ENCODE measurements at places on chromosomes 6 and 20.

GRCh38 chr20:37529214-37529967 lies 1.7 kb upstream of the BLCAP start:
- DNase-seq, result no peak

DNA sequence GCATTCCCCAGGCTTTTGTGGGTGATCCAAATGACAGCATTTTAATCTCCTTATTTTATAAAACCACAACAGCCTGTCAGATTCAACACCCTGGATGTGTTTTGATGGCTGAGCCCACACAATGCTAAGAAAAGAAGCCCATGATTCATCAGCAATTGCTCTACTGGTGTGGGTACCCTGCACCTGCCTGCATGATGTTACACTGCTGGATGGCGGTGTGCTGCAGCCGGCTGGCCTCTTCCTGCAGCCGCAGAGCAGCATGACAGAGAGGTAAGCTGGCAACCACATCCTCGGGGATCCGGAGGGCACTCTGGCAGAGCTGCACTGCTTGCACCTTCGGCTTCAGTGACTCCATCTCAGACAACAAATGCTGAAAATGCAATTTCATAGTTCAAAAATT lies 327.5 kb downstream of the SYNE1 start:
- DNase-seq, result peak; percentile 75

GRCh38 chr20:5871459-5872410 lies 78.6 kb downstream of the TRMT6 start:
- no peak for DNase-seq

GRCh38 chr6:133895573-133896343 lies 6.8 kb downstream of the TCF21 start:
- no peak for DNase-seq

- DNase-seq, result no peak
Measured at GRCh38 chr6:55868176-55868575, 7.2 kb downstream of the BMP5 start.

DNA sequence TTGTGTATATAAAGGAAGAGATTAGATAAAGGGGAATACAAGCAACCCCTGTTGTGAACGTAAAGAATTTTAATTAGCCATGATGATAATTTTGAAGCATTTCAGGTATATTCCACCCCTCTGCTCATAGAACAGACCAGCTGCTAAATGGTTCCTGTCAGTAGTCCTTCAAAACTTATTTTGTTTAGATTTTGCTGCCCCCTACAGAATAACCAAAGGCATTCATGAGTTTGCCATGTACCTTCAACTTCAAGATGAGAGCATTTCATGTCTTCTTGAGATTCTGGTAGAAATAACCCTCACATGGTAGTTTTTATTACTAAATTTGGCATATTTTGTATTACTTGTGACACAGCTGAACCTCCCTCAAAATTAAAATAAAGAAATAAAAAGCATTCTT lies 1586.7 kb downstream of the HACE1 start:
- no peak for DNase-seq

DNA sequence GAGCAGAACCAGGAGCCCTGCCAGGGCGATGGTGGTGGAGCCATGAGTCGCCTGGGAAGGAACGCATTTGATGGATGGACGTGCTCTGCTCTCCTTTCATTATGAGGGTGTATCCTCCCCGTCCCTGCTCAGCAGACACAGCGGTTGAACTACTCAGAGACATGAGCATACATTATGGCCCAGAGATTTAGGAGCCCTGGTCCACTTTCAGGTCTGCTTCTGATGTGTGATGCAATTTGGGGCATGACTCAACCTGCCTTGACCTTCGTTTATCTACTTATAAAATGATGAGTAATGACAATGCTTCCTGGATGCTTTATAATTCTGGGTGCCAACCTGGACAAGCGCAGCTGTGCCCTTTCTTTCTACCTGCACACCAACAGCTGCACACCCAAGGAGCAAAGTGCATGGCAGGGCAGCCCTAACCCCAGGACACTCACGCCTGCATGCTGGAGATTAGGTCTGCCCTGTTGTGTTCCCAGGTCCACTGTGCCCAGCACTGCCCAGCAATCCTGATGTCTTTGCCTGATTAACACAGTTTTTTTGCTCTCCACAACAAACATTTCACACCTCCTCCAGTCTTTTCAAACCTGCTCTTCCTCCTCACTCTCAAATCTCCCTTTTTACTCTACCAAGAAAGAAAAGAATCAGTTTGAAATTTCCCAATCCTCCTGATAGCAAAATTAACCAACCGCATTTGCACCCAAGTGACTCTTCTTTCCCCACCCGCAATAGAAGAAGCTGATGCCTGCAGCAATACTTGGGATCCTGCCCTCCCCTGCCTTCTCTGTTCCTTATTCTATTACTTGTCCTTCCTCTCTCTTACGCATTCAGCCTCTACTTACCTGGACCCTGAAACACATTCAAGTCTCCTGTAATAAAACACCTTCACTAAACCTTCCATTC lies 81.2 kb downstream of the EZR start:
- no peak for DNase-seq

GRCh38 chr6:56513631-56514030 lies 129.1 kb downstream of the DST start:
- DNase-seq, result no peak

DNA sequence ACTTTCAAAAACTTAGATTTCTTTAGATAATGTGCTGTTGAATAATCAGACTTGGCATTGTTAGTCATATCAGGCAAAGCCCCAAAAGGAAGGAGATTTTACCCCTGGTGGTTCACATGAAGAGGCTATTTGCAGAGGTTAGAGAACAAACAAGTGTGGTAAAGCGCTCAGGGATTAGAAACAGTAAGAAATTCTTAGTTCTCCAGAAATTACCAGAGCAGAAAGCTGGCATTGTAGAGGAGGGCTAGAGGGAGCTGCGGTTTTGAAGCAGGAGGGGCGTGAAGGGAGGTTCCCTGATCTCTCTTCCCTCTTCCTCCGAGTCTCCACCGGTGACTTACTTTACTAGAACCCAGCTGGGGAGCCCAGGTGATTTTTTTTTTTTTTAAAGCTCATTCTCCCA lies 10.2 kb downstream of the MYO6 start:
- no peak for DNase-seq

Measured in activated T-cell treated with anti-CD3 and anti-CD28 coated beads, Interleukin-2, amount 50 U/mL, for 72 hours (primary cell).